Memory B cell (primary cell): ENCODE measurements at places on chromosomes 11 and 22.

DNA sequence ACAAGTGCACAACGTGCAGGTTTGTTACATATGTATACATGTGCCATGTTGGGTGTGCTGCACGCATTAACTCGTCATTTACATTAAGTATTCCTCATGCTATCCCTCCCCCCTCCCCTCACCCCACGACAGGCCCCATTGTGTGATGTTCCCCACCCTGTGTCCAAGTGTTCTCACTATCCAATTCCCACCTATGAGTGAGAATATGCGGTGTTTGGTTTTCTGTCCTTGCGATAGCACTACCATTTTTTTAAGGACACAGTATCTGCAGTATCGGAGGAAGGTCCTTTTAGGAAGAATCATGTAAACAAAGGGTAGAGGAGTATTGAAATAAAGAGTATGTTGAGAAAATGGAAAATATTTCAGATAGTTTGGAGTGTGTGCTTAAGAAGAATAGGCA lies 25.9 kb downstream of the PDE3B start:
- DNase-seq = no peak

- DNase-seq = no peak
These were observed 27.4 kb upstream of the YPEL1 start for GRCh38 chr22:21762712-21763581.

DNA sequence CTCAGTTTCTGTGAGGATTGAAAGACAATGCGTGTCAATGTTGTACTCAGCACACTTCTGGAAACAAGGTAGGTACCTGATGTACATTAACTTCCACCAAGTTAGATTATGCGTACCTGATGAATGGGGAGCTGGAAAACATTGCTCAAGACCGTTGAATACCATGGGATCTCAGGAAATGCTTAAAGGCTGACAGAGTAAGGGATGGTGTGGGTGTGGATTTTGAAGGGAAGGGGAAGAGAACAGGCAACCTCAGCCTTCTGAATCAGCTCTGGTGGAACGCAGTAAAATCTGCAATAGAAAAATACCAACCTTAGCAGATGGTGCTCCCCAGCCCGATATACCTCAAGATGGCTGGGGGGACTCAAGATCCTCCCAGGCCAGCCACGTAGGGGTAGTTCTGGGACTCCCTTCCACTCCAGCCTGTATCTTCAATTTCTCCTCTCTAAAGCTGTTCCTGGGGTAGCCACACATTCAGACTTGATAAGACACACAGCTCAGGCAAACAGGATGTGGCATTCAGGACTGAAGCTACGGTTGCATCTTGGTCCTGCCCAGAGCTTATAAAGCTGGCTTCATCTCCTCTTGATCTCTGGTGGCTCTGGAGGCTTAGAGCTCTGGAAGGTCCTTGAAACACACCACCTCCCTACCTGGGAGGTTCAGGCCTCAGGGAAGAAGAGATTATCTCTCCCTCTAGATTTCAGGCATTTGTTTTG lies 111.8 kb downstream of the CTNND1 start:
- no peak for DNase-seq

DNA sequence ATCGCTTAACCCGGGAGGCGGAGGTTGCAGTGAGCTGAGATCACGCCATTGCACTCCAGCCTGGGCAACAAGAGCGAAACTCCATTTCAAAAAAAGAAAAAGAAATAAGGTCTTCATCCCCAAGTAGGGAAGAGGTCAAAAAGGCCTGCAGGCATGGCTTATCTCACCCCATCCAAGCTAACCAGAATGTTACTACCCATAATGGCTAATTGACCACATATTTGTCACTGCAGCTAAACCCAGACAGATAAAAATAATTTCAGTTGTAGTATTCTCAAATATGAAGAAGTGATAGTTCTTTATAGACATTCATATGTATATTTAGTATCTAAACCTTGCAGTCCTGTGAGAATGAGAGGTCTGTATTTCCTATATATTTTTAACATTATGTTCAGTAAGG lies 17.8 kb downstream of the PIWIL4 start:
- DNase-seq = no peak

GRCh38 chr11:951507-951906 lies 25.8 kb downstream of the AP2A2 start:
- no peak for DNase-seq

DNA sequence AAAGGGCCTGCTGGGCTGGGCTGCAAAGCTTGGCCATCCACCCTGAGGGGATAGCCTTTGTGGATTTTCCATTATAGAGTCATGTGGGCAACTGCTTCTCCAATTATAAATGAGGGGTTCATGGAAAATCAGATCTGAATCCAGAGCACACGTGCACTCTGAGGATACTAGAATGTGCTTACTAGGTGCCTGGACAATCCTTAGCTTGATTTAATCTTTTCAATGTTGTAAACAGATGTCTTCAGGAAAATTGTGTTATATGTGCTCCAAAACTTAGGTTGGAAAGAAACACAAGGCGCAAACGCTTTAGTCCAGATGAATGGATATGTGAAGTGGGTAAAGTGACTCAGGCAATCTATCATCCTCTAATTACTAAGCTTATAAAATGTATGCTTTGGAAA lies 92.0 kb downstream of the SLC17A6 start:
- no peak for DNase-seq

DNA sequence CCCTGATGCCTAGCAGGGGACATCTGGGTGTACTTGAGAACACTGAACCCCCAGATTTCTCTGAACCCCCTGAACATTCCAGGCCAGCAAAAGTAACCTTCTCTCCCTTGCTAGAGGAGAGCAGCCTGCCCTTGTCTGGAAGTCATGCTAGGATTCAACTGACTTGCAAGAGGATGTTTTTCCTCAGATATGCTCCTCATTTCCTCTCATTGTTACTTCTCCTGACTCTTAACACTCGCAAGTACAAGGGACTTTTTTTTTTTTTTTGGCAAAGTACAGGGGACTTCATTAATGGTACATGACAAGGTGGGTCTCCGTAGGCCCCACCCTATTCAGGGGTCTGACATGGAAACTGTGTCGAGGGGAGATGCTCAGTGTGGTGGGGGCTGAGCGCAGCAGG lies 6.3 kb upstream of the MCHR1 start:
- DNase-seq = no peak

GRCh38 chr11:135015966-135016365 lies 603.9 kb upstream of the B3GAT1 start:
- no peak for DNase-seq

DNA sequence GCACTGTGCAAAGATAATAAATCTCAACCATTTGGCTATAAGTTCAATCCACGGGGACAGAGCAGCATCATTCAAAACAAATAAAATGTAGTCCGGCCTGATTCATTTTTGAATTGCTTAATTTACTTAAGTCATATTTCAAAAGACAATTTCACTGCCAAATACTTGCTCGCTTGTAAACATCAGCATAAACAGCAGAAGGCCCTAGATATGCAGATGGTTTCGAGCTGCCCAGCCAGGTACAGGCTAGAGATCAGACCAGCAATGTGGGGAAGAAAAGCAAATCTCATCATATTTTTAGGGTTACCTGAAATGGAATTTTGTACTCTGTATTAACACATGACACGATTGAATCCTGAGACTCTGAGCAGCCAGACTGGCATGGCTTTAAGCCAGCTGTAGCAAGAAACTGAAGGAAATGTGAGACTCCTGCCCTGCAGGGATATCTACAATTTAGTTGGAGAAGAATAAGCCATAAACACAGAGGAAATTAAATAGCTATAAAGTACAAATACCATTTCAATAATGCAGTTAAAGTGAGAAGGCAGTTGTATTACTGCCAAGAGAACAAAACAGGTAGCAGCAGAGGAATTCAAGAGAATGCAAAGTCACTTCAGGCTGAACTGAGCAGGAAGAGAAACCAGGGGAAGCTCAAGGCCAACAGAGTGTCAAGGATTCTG lies 440.3 kb downstream of the ETS1 start:
- DNase-seq = no peak

DNA sequence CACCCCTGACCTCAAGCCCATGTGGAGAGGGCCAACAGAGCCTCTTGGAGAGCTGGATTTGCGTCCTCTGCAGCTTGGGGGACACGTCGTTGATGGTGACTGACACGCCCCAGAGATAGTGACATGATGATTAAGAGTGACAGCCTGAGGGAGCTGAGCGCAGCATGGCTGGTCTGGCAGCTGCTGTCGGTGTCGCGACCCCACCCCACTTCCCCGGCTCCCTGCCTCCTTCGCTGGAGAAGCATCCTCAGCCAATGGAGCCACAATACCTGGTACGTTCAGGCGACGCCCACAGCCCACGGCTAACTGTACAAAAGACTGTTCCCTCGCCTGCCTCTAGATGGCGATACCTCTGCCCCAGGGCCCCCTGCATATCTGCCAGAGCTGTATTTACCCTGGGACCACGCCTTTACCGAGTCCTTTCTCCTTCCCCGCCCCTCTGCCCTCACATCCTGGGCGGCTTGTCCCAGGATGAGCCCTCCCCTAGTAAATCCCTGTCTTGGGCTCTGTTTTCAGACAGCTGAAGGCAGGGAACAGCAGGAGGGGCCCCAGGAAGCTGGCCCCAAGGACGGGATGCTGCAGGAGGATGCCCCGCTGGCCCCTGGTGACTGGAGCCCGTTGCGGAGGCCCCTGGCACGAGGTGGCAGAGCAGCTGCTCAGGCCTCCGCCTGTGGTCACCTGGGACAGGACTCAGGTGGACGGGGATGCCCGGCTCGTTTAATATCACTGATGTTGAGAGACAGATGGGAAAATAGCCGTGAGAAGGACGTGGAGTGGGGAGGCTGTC lies 90.6 kb downstream of the RPS6KA4 start:
- peak; percentile 74 for DNase-seq

DNA sequence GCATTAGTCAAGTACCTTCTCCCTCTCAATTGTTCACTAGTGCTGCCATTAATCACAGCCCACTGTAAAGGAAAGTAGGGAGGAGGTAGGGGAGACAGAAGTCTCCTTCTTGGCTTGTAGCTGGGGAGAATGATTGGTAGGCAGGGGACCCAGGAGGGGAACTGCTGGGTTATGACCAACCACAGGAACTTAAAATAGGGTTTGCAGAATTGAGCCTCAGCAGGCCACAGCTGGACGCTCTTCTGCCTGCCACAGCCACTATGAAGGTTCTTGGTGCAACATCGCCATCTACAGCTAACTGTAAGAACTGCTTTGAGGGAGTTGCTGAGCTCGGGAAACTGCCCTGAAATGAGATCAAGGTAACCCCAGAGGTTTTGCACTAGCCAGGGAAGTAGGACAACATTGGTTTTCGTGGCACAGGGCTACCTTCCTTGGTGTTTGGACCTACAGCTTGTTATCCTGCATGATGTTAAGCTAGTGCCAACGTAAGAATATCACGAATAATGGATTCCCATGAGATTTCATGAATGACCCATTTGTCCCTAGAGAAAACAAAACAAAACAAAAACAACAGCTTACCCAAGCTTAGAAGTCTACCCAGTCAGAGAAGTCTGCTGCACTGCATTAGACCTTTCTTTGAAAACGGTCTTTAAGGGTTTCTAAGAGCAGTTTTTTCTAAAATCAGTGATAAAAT lies 787.1 kb upstream of the API5 start:
- no peak for DNase-seq

DNA sequence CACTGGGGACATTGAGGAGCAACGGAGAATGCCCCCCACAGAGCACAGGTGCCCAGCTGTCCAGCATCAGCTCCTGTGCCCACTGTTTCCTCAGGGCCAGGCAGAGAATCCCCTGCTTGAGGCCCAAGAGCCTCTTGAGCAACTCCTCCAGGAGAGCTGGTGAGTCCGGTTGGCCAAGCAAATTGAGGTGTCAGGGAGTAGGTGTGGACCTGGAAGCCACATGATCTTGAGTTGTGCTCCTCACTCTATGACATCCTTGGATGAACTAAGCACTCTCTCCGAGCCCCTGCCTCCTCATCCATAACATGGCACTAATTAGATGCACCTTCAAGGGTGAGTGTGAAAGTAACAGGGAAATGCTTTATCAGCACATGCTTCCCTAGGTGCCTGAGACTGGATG lies 121.3 kb downstream of the DBX1 start:
- DNase-seq = no peak

DNA sequence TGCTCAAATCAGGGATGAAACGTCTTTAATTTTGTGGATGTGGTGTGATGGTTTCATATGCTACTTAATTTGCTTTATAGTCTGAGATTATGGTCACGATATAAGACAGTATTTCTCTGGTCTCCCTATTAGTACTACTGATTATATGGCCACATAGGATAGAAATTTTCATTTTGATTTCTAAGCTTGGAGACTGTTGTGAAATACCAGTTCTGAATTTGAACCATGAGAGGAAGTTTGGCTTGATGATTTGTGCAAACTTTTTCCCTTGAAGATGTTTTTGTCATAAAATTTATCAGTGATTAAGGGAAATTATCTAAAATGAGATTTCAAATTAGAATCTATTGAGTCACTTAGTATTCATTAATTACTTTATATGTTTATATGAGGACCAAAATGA lies 2.7 kb downstream of the RNF169 start:
- DNase-seq = no peak

DNA sequence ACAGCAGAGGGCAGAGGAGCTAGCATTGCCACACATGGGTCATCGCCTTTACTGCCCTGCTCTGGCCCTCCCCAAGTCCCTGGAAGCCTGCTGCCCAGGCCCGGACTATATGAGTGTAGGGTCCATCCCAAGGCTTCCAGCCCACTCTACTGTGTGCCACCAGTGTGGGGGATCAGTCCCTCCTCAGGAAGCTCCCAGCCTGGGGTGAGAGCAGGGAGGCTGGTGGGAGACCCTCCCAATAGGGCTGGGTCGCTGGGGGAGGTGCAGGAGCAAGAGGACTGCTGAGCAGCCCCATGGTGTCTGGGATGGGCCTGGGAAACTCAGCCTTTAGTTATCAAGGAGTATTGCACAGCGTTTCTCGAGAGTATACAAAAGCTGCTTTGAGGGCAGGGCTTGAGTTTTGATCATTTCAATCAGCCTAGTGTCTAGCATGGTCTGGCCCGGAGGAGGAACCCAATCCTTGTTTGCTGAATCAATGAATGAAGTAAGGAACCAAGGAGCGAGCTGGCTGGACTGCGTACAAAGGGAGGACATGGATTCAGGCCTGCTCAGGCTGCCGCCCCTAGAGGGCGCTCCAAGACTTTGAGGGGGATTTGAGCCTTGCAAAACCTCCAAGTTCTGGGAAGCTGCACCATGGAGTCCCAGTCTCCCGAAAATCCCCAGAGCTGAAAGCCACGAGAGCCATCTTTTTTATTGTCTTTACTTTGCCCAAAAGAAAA lies 89.0 kb upstream of the PARVA start:
- DNase-seq = no peak

GRCh38 chr11:124219126-124219525 lies 21.8 kb upstream of the OR8G1 start:
- DNase-seq = no peak

- DNase-seq = no peak
These were observed 311.5 kb downstream of the MN1 start for GRCh38 chr22:27490080-27490479.

GRCh38 chr22:20418211-20418788 lies 19.3 kb downstream of the SCARF2 start:
- peak; percentile 78 for DNase-seq

DNA sequence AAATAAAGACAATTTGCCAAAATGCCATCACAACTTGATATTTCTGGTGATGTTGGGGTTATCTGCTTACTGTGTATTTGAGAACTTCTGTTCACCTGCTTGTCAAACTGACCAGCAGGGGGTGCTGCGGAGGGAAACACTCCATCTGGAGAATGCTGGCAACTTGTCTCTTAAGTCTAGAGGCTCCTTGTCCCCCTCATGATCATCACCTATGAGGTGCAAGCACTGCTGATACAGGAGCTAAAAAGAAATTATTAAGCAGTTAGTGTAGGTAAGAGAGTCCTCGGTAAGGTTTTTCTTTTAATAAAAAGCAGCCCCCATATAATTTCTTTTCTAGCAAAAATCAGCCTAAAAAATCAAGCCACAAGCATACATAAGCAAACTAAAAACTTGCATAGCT lies 32.7 kb upstream of the GLYATL1B start:
- DNase-seq = peak; percentile 52

GRCh38 chr11:58963551-58964104 lies 24.3 kb downstream of the GLYATL1 start:
- no peak for DNase-seq
